ENCODE measurements at places on chromosomes 12 and 14.

GRCh38 chr12:121132601-121133481 is at the start of gene P2RX7:
Gene P2RX7, plus strand, starts transcription at chr12:121132876. Its CDS starts 95 bp downstream, at chr12:121132971.
- peak; percentile 73 for DNase-seq

DNA sequence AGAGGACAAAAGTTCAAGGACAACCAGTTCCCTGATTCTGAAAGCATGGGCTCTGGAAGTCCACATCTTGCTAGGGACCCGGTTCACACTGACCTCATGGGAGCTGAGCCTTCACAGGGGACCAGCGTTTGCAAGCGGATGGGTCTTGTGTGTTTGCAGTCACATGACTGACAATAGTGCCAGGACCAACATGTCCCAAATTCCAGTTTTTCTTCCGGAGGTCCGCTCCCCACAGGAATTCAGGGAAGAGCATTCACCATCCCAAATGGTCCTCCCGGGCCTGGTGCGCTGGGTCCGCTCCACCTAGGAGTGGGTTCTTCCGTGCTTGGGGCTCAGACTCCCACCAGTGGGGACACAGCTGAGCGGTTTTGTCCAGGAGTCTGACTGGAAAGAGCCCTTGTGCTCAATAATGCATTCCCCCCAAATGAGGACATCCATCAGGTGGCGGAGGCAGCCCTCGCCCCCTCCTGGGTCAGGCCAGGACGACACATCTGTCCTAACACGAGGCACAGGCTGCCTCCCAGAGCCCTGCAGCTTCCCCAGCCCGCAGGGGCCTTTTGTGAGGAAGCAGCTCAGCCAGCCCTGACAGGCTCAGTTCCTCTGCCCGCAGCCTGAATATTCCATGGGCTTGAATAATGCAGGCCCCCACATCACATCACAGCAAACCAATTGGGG is 91.8 kb upstream of the BCL11B start:
- no peak for DNase-seq

GRCh38 chr14:65352964-65353530 is 59.5 kb upstream of the FUT8 start:
- no peak for DNase-seq

GRCh38 chr14:100451264-100451663 is 128.1 kb downstream of the SLC25A47 start:
- no peak for DNase-seq

- DNase-seq, result no peak
These were observed 23.2 kb upstream of the LYZ start for GRCh38 chr12:69324797-69325466.

DNA sequence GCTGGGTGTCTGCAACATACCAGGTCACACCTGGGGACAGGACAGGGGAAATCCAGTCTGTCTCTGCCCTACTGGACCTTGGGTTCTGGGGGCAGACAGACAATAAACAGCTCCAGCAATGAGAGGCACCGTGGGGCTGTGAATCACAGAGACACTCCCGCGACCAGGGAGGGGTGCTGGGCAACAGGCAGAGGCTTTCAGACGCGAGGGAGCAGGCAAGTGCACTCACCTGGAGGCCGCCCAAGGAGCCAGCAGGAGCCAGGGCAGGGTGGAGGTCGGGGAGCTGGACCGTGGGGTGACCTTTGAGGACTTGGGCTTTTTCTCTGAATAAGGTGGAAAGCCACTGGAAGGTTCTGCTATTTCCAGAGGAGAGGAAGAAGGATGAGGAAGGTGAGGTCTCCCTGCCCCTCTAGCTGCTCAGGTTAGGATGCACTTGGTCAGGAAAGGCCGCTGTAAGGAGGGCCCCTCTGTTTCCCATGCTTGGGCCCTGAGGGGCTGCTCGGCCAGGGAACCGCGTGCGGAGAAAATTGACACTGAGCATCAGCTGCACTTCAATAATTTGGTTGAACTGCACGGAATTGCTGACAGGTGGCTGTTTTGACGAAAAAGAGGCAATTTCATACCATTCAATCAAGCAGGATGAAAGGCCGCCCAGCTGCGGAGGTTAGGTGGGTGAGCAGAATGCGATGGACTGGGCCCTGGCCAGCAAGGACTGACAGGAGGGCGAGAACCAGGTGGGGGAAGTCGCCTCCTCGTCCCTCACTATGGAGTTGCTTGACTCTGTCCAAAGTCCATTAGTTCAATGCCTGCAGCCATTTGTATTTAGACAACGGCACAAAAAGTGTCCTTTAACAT is 42.2 kb downstream of the JAG2 start:
- no peak for DNase-seq

DNA sequence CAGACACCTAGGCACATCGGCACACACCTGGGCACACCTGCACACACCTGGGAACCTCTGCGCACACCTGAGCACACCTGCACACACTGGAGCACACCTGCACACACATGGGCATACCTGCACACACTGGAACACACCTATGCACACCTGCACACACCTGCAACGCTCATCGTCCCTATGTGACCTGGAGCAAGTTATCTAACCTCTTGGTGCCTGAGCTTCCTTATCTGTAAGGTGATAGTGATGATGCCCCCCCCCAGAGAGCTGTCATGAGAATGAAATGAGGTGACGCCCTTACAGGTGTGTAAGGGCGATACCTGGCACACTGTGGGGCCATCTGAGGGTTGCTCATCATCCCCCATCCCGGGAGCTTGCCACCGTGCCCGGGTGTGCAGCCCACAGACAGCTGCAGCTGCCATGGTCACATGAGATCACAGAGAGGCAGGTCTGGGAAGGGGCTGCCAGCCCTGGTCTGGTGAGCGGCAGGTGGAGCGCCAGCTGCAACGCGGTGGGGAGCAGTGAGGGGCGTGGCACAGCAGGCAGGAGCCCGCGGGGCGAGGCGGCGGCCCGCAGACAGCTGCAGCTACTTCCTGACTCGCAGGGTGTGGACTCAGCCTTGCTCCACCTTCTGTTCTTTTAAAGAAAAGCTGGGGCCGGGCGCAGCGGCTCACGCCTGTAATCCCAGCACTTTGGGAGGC is 59.9 kb upstream of the FBRSL1 start:
- DNase-seq, result no peak

DNA sequence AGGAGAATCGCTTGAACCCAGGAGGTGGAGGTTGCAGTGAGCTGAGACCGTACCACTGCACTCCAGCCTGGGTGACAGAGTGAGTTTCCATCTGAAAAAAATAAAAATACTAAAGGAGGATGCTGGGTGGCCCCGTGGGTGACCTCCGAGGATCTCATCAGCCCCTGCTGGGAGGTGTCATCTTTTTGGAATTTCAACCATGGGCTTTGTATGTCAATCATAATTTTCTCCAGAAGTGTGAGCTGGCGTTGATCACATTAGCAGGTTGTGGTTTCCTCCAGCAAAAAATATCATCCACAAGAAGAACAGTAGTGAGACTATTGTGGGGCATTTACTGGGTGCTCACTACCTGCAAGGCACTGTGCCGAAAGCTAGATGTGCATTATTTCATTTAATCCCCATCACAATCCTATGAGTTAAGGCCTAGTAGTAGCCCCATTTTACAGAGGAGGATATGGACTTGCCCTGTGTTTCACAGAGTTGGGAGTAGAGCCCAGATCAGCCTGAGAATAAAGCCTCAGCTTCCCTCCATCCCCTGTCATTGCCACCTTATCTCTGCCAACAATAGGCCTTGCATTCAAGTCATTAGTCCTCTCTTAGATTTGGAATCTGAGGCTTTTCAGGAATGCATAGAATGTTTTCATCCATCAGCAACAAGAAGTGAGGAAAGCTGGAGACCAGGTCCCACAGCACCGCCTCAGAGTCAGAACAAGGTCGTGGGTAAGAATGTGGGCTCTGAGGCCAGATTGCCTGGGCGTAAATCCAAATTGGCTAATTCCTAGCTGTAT is 39.8 kb downstream of the SVOP start:
- no peak for DNase-seq

GRCh38 chr14:104898195-104898558 is 26.5 kb upstream of the PLD4 start:
- DNase-seq, result no peak

- no peak for DNase-seq
These were observed 22.0 kb downstream of the VSX2 start for GRCh38 chr14:74261288-74261687.

GRCh38 chr14:77037938-77038568 is 9.5 kb upstream of the IRF2BPL start:
- DNase-seq, result no peak

GRCh38 chr12:64753427-64753826 is 5.8 kb downstream of the GNS start:
- DNase-seq, result no peak

GRCh38 chr12:66848967-66849366 is 170.1 kb upstream of the GRIP1 start:
- no peak for DNase-seq

- no peak for DNase-seq
These were observed 1.0 kb downstream of the CACNA2D4 start for GRCh38 chr12:1917172-1918070.

GRCh38 chr12:6774499-6775062 is 2.3 kb downstream of the LAG3 start:
- no peak for DNase-seq

GRCh38 chr14:101359221-101360053 is 201.9 kb upstream of the DIO3 start:
- DNase-seq, result no peak

Measured in hypothalamus (tissue), 51 donors.